Activated CD8-positive, alpha-beta memory T cell treated with anti-CD3 and anti-CD28 coated beads for 4 hours (primary cell): ENCODE measurements at places on chromosomes 1 and 21.

DNA sequence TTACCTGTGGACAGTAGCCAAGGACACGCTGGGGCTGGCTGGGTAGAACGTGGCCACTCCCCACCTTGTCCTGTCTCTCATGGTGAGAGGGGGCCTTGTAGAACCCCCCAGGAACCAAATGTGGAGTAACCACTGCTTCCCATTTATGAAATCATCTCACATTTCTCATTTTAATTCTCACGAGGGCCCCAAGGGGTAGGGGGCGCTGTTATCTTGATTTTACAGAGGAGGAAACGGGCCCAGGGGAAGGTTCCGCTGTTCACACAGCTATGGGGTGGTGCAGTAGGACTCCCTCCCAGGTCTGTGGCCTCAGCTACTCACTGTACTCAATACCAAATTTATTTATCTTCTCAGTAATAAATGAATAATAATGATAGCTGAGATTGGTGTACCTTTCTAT lies 5.5 kb downstream of the SMPDL3B start:
- peak; percentile 34 for DNase-seq

DNA sequence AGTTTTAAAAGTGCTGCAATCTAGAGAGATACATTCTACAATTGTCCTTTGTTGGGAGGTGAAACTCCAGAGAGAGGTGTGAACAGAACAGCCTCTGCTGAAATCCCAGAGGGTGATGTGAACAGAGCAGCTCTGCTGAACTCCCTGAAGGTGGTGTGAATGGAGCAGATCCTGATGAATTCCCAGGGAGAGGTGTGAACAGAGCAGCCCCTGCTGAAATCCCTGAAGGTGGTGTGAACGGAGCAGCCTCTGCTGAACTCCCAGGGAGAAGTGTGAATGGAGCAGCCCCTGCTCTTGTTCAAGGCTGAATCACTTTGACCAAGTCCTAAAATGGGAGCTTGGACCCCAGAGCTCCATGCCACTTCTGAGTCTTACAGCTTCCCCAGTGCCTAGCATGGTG lies 94.7 kb downstream of the LACTBL1 start:
- no peak for DNase-seq

- no peak for DNase-seq
Measured at GRCh38 chr21:39518055-39518846, 66.5 kb downstream of the SH3BGR start.

DNA sequence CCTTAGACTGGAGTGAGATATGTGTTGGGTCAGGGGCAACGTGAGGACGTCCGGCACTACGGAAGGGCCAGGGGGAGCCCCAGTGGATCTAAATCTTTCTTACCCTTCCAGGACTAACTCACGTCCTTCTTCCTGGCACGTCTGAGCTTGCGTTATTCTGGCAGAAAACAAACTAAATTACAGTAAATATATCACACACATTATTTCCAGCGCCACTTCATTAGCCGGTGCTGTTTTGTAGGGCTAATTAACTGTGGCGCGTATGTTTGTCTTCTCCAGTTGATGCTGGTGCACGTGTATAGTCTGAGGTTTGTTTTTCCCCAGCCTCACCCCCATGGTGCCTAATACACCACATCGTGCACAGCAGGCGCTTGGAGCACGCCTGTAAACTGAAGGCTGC lies 59.2 kb downstream of the TLR5 start:
- DNase-seq: no peak

DNA sequence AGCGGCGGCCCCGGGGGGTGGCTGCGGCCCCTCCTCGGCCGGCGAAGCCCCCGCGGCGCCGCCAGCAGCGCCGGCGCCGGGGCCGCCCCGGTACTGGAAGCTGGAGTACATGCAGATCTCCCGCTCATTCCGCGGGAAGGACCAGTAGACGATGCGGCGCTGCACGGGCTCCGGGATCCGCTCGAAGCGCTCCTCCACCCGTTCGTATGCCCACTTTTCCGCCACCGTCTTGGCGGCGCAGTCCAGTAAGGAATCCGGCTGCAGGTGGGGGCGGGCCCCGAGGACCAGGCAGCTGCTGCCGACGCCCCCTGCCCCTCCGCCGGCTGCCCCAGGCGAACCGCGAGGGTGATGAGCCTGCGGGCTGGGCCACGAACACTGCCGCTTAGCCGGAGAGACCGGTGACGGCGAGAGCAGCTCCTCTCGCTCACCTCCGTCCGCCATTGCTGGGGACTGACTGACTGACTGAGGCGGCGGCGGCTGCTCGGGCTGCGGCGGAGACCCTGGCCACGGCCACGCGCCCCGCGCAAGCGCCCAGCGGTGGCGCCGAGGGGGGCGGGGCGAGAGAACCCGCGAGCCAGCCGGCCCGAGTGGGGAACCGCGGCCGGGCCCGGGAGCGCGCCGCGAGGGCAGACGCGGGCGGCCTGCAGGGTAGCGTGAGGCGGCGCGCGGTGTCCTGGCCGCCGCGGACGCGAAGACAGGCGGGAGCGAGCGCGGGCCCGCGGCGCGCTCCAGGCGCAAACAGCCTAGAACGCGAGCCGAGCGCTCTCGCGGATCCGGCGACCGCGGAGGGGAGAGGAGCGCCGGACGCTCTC lies at the start of gene ZSWIM5:
ZSWIM5 (minus strand) TSS at position 696 of the 812 bp plus-strand sequence; CDS start at position 441, 255 bp downstream.
- peak; percentile 22 for DNase-seq

- DNase-seq: no peak
Measured at GRCh38 chr1:61056196-61056572, 26.2 kb upstream of the NFIA start.

GRCh38 chr1:152997901-152998300 lies 3.6 kb upstream of the SPRR3 start:
- no peak for DNase-seq

DNA sequence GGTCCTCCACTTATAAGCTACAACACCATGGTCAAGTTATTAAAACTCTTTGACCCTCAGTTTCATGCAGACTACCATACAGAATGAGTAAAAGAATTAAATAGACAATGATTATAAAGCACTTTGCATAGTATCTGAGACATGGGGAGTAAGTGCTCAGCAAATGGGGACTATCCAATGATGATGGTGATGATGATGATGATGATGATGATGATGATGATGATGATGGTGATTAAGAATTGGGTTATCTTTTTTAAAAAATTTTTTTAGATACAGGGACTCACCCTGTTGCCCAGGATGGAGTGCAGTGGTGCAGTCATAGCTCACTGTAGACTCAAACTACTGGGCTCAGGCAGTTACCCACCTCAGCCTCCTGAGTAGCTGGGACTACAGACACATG lies 8.1 kb upstream of the EPS15 start:
- DNase-seq: no peak

DNA sequence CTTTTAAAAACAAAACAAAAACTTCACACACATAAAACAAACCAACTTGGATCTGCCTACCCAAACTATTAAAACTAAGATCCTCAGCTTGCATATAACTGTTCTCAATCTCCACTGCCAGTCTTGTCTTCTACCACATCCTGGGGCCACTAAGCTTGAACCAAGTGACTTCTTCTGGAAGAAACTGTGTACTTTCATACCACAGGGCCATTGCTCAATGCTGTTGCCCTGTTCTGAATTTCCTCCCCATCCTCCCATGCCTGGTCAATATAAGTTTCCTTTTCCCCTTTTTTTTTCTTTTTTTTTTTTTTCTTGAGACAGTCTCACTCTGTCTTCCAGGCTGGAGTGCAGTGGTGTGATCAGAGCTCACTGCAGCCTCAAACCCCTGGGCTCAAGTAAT lies 109.9 kb downstream of the KIAA0319L start:
- no peak for DNase-seq

GRCh38 chr1:178464141-178464540 lies 32.6 kb downstream of the CLEC20A start:
- DNase-seq: no peak

DNA sequence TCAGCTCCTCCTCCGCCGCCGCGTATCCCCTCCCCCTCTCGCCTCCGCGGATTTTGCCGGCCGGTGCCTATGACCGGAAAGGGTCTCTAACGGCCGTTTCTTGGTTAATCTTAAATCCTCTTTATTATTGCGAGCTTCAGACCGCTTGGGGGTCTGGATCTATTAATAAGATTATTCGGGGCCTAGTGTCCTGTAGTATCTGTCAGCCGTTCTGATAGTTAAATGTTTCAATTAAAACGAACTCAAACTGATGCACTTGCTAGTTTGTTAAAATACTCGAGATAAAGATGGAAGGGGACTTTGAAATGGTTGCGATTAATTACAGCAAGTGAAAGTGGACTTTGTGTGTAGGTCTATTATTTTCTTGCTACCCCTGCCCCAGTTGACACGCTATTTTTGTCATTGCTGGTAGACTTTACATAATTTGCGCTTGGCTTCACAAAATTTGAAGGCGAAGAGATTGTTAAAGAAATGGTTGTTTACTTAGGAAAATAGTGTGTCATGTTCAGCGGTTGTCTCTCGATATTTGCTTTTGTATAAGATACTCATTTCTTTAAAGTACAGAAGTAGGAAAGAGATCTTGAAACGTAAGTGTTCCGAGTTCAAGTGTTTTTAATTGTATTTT lies 779 bp downstream of the SON start:
- DNase-seq: no peak

- no peak for DNase-seq
Measured at GRCh38 chr1:56963667-56964066, 2.1 kb downstream of the C8B start.

DNA sequence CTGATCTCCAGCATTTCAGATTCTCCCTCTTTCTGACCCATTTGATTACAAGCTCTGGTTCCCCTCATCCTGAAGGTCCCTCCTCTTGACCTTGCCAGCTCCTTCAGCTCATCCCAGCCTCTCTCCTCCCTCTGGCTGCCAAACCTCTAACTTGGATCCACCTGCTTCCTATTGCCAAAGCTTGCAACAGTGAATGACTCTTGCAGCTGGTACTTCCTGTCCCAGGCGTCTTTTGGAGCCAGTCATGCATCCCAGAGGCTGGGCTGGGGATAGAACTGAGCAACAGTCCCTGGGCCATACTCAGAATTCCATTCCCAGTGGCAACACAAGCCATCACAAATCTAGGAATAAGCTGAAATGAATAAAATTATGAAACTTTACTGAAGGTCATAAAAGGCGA lies 27.7 kb upstream of the SPOCD1 start:
- no peak for DNase-seq

GRCh38 chr1:220775240-220775853 lies 11.4 kb upstream of the MTARC1 start:
- DNase-seq: no peak

- no peak for DNase-seq
Measured at GRCh38 chr1:225827076-225827475, 17.2 kb downstream of the EPHX1 start.

DNA sequence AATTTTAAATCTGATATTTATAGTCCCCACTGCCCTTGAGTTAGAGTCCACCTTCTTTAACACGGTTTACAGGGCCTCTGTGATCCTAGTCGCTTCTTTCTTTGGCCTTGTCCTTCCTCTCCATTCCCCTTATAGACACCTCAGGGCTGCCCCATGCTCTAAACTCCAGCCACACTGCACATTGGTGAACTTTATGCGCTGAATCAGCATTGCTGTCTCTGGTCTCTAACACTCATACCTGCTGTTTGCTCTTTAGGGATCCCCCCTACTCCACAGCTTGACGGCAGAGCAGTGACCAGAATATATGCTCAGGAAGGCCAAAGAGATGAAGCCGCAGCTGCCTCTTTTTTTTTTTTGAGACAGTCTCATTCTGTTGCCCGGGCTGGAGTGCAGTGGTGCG lies 30.2 kb downstream of the PLEKHO1 start:
- no peak for DNase-seq

DNA sequence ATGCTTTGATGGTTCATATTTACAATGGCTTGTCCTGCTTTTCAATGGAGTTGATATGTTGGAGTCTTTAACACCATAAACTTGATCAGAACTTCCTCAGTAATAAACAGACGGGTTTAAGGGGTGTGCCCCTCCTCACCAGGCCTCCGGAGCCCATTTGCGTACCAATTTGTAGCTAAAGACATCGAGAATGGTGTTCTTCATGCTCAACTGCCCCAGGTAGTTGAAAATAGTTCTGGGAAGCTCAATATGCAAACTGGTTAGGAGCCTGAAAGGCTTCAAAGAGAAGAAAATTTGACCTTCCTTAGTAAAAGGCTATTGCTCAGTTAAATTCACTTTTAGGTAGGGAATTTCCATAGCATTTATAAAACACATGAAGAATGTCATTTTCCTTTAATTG lies 68.1 kb upstream of the RRP15 start:
- no peak for DNase-seq

- DNase-seq: peak; percentile 1
Measured at GRCh38 chr21:21200103-21200938, 202.1 kb downstream of the NCAM2 start.

DNA sequence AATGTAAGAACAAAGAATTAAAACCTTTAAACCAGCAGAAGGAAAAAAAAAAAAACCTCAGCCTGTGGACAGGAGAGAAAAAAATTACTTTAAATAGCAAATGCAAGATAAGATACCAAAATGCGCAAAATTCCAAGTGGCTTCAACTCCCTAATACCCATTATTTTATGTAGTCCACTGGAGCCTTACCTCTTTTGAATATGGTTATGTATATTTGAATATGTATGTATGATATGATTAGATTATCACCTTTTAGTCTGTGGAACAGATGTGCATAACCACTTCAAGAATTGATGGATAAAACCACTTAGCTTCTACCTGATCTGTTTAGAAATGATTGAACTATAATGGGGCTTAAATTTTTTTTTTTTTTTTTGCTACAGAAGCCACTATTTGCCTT lies 52.4 kb upstream of the C1orf115 start:
- no peak for DNase-seq

- DNase-seq: no peak
Measured at GRCh38 chr1:218339267-218339831, 5.8 kb upstream of the TGFB2 start.

GRCh38 chr1:236063919-236064673 lies 794 bp downstream of the NID1 start:
- DNase-seq: no peak

DNA sequence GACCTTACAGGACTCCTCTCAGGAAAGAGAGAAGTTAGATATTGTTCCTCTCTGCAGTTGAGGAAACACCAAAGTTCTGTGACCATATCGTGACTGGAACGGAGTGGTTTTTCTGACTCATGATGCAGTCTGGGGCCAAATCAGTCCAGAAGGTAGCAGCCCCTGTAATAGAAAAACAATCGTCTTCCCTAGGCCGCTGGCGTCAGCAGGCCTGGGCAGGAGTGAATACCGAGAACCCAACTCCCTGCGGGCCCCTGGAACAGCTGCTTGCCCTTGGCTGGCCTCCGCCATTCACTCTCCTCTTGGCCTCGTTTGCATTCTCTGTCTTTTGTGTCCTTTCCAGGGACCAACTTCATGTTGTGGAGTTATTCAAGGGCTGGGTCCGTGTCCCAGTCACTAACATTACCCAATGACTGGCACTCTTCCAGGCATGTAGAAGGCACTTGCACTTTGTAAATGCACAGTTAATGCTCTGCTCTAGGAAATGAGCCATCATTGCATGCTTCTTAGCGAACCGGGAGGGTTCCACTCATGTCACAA lies 10.9 kb upstream of the CD101 start:
- DNase-seq: no peak
